ENCODE measurements at places on chromosomes 1 and 21.

- no peak for DNase-seq
These were observed 62.0 kb downstream of the TNN start for GRCh38 chr1:175129644-175129996.

DNA sequence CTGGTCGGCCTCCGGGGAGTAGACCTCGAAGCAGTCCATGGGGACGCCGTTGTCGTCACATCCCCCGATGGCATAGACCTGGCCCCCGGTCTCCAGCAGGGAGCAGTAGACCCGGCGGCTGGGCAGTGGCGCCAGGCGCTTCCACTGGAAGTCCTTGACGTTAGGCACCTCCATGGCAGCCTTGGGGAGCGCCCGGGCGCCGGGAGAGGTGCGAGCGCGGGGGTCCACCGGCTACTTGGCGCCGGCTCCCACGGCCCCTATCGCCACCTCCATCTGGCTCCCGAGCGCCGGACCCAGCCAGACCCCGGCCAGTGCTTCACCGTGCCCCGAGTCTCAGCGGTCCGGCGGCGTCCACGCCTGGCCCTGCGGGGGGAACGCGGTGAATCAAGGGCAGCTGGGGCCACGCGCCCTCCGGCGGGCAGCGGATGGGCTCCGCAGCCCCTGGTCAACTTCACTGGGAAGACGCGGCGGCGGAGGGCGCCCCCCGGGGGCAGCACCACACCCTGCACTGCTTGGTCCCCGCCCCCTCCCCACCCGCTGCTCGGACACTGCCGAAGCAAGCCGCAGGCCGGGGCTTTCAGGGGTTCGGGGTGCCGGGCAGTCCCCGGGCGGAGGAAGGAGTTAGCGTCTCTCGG, 13.2 kb downstream of the KLHDC8A start:
- DNase-seq = no peak

DNA sequence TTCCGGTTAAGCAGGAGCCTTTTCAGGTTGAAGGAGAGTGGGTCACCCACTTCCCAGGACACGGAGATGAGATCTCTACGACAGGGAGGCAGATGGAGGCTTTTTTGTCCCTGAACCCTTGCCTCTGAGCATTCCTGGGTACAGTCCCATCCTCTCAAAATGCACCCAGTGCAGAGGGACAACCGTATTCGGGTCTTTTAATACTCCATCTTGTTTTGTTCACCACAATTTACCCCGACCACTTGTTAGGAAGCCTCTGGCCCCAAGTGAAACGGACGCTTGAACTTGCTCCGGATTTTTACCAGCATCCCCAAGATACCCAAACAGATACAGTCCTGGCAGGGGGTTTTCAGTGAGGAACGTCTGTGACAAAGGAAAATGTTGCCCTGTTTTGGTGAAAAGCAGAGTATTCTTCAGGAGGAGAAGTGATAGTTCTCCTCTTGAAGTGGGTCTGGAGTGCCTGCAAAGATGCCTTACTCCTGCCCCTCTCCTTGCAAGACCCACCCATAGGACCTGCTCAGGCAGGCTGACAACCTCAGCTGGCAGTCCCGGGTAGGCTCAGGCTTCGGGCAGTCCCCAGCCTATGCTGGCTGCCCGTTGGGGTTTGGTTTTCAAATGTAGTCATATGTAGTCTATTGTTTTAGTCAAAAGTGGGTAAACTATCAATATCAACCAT, 669 bp upstream of the ARL8A start:
- DNase-seq = no peak

GRCh38 chr1:61190153-61190552, 107.8 kb downstream of the NFIA start:
- DNase-seq = no peak

DNA sequence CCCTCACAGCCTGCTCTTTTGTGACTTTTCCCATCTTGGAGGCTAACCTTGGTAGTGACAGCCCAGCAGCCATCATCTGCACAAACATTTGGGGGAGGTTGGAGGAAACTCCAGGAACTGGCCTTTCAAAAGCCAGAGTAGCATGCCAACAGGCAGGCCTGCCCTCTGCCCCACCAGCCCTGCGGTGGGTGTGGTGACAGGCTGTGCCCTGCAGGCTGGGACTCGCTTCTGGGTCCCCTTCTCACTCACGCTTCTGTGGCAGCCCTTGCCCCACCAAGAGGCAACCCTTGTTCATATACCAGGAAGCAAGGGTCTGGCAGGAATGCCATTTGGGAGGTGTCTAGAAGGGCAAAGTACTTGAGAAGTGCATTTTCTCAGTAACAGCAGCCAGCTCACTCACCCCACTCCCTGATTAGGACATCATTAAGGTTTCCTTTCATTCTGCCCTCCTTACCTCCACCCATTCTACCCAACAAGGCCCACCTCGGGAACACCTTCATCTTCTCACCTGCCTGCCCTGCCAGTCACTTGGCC, 20.8 kb upstream of the FAM3B start:
- DNase-seq = no peak

GRCh38 chr21:32687643-32688345, 40.0 kb downstream of the SYNJ1 start:
- DNase-seq = no peak

- no peak for DNase-seq
These were observed 1.1 kb downstream of the ICMT start for GRCh38 chr1:6234502-6235295.

- DNase-seq = no peak
These were observed 289.4 kb upstream of the FMN2 start for GRCh38 chr1:239802275-239802674.

- DNase-seq = no peak
These were observed 110.9 kb upstream of the IRF2BP2 start for GRCh38 chr1:234720709-234721441.

- no peak for DNase-seq
These were observed 187.7 kb downstream of the KAZN start for GRCh38 chr1:14786109-14786675.

DNA sequence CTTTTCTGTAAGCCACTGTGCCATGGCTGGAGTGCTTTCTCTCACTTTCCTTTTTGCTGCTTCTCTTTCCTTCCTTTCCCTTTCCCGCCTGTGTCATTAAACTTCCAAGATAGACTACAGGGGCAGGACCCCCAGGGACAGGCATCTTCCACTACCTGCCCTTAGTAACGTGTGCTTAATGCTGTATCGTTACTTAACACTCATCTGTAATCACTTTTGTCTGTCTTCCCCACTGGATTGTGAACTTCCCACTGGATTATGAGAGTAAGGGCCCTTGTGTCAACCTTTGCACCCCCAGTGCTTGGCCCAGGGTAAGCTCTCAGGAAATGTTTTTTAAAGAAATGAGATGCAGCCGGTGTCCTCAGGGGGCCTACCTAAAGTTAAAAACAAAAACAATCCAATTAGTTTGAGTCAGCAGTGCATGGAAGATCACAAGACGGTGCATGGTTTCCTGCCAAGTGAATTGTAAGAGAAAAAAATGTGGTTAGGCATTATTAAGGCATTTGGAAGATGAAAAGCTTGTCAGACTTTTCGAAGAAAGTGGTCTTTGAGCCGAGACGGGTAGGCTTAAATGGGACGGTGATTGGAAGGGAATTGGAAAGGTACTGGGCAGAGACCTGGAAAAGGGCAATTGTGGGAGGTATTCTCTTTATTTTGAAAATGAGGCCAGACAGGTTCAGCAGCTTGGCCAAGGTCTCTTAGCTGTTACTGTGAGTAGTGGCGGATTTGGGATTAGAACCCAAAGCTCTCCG, 958 bp downstream of the LYPLAL1 start:
- peak; percentile 58 for DNase-seq

- peak; percentile 19 for DNase-seq
These were observed 487.3 kb downstream of the SIPA1L2 start for GRCh38 chr1:232142403-232143314.

GRCh38 chr1:90262791-90263190, 267.9 kb downstream of the ZNF326 start:
- no peak for DNase-seq

- DNase-seq = no peak
These were observed 3.2 kb downstream of the TFF3 start for GRCh38 chr21:42311816-42312625.

GRCh38 chr1:49171941-49172593, 395.4 kb upstream of the BEND5 start:
- DNase-seq = no peak

DNA sequence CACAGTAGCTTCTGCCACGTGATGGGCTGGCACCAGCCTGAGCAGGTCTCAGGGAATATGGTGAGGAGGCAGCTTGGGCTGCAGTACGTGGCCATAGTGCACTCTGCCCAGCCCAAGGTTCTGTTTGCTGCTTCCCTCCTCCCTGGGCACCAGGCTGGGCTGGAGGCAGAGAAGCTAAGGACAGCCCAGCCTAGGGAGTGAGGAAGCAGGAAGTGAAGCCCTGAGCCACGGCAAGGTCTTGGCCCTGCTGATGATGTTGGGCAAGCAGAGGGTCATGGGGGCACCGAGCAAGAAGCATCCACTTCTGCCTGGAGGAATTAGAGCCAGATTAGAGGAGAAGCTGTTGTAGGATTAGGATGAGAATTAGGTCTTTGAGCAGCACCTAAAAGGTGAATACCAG, 326.7 kb upstream of the VAMP3 start:
- DNase-seq = no peak

GRCh38 chr1:234771642-234772344, 161.8 kb upstream of the IRF2BP2 start:
- no peak for DNase-seq

DNA sequence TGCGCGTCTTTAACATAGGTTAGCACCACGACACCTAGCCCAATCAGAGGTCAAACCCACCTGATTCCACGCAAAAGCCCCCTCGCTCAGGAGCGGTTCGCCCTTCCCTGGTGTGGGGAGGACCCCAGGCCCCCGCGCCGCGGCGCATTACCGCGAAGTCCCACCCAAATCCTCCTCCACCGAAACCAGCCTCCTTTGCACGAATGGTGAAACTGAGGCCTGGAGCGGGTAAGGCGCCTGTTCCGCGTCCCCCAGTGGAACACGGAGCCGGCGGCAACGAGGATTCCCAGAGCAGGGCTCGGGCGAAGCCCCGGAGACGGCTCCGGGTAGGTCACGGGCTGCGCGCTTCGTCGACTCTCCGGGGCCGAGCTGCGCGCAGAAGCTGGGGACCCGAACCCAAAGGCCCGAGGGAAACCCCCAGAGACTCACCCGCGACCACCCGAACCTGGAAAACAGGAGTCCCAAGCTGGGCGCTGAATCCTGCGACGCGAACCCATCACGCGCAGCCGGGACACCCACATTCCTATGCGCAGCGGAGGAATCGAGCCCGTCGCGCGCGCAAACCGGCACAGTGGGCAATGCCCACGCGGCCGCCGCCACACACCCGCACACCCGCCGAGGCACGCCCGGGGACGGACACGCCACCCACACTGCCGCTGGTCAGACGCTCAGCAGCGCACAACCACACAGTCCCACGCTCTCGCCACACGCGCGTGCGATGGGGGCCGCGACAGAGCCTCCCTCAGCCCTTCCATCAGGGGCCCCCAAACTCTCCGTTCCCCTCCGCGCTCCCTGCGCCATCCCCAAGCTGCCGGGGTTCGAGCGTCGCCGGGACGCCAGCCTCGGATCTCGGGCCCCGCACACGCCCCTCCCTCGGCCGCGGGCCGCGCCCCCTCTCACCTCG, 507 bp downstream of the GLIS1 start:
- no peak for DNase-seq

- no peak for DNase-seq
These were observed 101.9 kb downstream of the SLC45A1 start for GRCh38 chr1:8419861-8420260.

DNA sequence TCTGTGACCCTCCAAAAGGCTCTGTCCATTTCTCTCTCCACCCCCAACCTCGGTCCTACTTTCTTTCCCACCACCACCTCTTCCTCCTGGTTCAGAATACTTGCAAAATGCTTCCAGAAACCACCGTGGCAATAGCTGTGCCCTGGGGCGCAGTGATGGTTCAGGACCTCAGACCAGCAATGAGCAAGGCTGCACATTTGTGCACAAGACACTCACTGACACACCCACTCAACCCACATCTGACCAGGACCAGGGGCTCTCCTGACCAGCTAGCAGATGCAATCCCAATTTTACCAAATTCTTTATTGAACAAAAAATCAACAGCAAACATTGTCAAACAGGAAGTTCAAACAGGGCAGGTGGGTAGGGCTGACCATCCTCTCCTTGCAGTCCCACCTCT, 25.7 kb downstream of the SPOCD1 start:
- no peak for DNase-seq

- no peak for DNase-seq
These were observed 4.8 kb downstream of the KISS1 start for GRCh38 chr1:204191456-204191855.

GRCh38 chr1:224438989-224439388, 4.4 kb upstream of the WDR26 start:
- no peak for DNase-seq

GRCh38 chr1:193519922-193520321, 333.5 kb upstream of the B3GALT2 start:
- DNase-seq = no peak

GRCh38 chr1:201930137-201930536, 16.2 kb downstream of the LMOD1 start:
- no peak for DNase-seq

DNA sequence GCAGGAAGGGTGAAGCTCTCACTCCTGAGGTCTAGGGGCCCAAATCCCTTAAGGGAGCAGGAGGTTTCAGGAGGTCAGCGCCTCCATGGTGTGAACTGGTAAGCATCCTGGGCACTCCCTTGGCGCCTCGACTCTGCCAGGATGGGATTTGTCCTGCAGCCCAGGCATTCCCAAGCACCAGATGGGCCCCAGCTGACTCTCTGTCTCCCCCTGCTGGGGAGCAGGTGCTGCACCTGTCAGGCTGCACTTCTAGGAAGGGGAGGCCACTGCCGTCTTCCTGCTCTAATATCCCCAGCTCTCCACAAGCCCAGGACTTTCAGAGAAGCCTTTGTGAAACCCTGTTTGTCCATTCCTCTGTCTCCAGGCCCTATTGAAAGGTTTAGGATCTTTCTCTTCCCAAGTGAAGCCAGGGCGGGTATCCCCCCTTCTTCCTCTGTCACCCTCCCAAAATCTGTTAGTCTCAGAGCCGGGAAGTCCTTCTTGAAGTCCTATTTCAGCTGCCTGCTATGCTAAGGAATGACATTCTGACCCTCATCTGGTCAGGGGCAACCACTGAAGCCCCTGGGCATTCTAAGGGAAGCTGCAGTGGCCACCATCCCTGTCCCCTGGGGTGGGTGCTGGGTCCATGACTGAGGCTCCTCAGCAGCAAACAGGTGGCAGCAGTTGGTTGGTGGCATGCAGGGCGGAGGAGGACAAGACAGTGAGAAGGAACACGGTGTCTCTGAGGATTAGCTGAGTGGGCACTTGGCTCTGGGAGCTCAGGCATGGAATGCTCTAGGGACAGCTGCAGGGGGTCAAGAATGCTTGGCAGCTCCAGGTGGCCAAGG, 3.2 kb downstream of the MYBPH start:
- no peak for DNase-seq

GRCh38 chr21:20306836-20307235, 691.4 kb upstream of the NCAM2 start:
- DNase-seq = no peak

GRCh38 chr1:73736125-73736524, 461.9 kb downstream of the LRRIQ3 start:
- no peak for DNase-seq

GRCh38 chr1:232921381-232921780, 29.0 kb upstream of the NTPCR start:
- DNase-seq = no peak

DNA sequence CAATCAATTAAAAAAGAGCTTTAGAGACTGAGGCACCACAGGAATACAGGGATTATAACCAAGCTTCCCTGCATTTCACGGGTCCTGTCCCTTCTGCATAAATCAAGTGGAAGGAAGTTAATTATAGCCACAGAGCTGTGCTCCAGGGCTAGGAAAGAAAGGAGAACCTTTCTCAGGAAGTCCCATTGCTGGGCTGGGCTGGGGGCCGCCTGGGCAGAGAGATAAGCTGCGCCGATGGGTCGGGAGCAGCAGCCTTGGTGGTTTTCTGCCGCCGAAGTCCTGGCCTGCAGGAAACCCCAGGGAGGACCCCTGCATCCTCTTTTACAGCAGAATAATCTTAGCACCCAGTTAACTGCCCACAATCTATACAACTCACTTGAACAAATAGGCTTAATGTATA, 12.6 kb upstream of the CD34 start:
- no peak for DNase-seq
